Stimulated activated CD8-positive, alpha-beta memory T cell treated with anti-CD3 and anti-CD28 coated beads, Interleukin-7, amount 100 ng/mL, for 4 hours (primary cell): ENCODE measurements at places on chromosomes 11 and 22.

GRCh38 chr11:112806876-112807275 is 154.3 kb upstream of the NCAM1 start:
- no peak for DNase-seq

GRCh38 chr11:120648771-120649170 is 137.2 kb downstream of the GRIK4 start:
- no peak for DNase-seq

- no peak for DNase-seq
These were observed 2.3 kb upstream of the RHOD start for GRCh38 chr11:67054346-67054835.

DNA sequence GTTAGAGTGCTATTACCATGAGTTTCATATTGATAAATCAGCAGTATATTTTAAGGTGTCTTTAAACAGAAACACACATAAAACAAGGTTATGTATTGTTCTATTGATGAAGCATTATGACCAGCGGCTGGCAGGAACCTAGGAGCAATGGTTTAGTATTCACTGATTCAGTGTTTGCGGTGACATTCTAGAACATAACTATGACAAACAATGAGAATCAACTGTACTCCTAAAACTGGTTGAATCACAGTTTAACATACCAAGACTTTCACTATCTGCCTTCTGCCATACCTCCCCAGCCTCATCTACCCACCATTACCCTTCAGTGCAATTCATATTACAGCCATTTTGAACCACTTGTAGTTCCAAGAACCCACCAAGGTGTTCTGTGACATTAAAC is 8.8 kb downstream of the HOATZ start:
- no peak for DNase-seq

DNA sequence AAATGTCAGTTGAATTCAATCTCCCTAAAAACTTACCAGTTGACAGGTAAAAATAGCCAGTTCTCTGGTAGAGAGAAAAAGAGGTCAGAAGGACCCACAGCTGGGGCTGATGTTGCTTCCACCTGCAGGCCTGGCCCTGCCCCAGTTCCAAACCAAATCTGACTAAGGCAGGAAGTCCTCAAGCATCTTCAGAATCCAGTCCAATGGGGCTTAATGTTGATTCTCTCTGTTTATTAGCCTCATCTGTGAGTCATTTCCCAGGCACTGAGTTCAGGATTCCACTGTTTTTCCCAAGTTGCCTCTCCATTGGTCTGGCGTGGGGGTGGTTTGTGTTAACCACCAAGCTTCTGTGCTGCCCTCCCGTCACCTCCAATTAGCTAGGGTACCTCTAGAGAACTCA is 601.8 kb downstream of the INSC start:
- no peak for DNase-seq

DNA sequence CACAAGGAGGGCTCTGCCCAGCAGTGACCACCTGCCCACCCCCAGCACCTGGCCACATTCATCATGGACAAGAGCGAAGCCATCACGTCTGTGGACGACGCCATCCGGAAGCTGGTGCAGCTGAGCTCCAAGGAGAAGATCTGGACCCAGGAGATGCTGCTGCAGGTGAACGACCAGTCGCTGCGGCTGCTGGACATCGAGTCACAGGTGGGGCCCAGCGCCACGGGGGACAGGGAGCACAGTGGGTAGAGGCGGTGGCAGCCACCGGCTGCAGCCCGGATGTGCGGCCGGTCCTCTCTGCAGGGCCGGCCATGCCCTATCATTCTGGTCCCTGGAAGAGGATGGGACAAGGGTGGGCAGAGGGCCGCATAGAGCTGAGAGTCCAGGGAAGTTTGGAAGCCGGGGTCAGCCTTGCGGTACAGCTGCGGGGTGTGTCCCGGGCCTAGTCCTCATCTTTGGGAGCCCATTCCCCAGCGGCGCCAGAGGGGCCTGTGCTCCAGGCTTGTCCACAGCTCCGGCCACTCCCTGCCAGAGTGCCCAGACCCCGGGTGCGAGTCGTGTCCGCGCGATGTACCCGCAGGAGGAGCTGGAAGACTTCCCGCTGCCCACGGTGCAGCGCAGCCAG is 14.1 kb downstream of the EPS8L2 start:
- no peak for DNase-seq

DNA sequence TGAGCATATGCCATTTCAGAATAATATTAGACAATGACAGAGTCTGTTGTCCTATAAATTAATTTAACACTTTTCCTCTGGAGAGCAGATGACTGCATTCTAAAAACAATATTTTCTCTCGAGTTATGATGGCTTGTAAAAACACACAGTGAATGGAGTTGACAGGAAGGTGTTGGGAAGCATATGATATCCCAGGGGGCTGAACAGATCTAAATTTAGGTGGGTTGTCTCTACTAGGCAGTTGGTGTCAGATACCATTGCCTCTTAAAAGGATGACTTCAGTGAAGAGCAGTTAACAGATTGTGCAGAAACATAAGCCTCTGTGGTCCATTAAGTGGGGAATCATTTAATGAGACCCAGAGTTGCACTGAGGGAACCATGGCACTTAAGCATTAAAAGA is 30.7 kb downstream of the SVIP start:
- DNase-seq = no peak

GRCh38 chr22:46124383-46125144 is 25.8 kb upstream of the PPARA start:
- no peak for DNase-seq

- DNase-seq = no peak
These were observed 42.8 kb downstream of the TNRC6B start for GRCh38 chr22:40220316-40221054.

DNA sequence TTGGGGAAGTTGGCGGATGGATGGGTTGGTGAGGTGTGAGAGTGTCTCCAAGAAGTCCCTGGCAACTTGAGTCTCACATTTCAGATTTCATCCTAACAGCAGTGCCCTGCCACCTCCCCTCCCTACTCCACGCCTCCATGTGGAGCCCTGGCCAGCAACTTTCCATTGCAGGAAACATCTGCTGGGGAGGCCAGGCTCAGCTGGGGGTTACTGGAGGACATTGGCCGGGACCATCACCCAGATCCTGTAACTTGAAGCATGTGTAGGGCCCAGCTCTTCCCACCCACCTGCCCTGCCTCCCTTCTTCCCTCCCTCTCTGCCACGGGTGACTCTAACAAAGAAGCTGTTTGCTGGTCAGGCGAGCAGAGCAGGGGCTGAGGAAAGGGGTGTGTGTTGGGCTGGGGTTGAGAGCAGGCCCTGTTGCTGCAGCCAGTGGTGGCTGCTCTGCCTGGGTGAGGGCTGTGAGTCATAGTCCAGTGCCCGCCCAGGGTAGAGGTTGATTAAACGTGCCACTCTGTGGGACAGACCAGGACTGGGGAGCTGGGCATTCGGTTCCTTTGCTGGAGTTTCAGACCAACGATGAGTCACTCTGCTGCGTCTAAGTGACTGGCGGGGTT is 64.0 kb downstream of the SCN3B start:
- no peak for DNase-seq

DNA sequence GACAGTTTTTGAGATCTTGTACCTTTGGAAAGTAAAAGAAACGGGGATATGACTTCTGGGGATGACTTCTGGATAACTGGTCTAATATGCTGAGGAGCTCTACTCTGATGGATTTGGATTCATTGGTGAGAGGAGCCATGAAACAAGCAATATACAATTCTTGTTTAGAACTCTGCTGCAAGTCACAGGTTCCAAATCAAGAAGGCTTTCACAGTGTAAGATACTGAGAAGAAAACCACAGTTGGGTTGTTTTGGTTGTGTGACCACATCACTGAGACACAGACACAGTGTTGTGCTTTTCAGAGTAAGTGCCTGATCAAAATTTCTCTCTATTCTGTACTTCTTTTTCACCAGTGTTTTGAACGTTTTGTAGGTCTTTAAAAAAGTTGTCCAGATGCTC is 13.1 kb upstream of the UCP2 start:
- DNase-seq = no peak

GRCh38 chr11:79212741-79213190 is 228.1 kb downstream of the TENM4 start:
- DNase-seq = no peak

- DNase-seq = no peak
These were observed 866.6 kb downstream of the BRD1 start for GRCh38 chr22:48960980-48961660.

GRCh38 chr22:30718491-30718890 is 23.8 kb downstream of the OSBP2 start:
- no peak for DNase-seq

DNA sequence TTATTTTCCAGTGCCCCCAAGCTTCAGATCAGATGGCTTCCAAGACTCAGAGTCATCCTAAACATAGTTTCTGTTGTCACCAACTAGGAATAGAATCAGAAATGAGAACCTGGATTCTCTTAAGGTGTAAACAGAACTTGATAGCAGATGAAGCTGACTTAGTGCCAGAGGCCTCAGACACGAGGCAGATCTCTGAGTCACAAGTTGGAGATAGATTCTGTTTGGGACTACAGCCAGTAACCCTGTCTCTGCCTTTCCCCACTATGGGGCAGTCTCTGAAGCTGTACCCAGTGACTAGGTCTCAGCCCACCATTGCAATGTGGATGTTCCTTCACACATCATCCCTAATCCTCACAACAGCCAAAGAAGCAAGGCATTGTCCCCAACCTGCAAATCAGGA is 25.4 kb downstream of the NEU3 start:
- no peak for DNase-seq

DNA sequence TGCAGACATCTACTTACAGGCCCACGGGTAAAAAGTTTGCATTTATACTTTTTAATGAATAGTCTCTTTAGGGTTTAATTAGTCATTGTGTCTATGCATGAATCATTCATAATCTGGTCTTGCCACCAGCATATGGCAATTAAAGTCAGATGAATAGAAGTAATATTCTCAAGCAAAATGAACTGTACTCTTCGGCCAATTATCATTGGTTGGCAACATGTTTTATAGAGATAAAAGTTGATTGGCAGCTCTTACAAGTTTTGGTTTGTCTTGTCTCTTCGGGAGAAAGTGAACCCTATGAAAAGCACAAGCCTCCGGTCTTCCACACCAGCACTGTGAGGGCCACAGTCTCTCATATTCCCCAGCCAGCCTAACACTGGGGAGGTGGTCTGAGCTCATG is 97.8 kb downstream of the OSBP2 start:
- no peak for DNase-seq

GRCh38 chr11:2290351-2290841 is 11.3 kb downstream of the C11orf21 start:
- no peak for DNase-seq

DNA sequence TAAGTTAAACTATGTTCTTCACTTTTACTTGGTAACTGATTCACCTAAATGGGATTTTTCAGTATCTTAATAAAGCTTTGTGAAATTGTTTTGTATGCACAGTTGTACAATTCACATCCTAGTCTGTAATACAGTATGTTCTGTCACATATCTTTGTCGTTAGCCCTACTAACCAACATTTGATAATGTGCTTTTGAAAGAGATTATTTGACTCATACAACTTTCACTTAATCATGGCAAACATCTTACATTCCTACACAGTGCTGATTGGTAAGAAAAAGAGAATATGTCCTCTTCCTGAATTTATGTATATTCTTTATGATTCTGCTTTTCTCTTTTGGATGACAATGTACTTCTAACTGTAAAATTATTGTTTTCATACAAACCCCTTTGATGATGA is 234.5 kb downstream of the METTL15 start:
- no peak for DNase-seq

GRCh38 chr22:43292630-43293018 is 50.5 kb downstream of the SCUBE1 start:
- no peak for DNase-seq
